Fibroblast of skin of right biceps (primary cell): ENCODE measurements at places on chromosomes 7 and 10.

DNA sequence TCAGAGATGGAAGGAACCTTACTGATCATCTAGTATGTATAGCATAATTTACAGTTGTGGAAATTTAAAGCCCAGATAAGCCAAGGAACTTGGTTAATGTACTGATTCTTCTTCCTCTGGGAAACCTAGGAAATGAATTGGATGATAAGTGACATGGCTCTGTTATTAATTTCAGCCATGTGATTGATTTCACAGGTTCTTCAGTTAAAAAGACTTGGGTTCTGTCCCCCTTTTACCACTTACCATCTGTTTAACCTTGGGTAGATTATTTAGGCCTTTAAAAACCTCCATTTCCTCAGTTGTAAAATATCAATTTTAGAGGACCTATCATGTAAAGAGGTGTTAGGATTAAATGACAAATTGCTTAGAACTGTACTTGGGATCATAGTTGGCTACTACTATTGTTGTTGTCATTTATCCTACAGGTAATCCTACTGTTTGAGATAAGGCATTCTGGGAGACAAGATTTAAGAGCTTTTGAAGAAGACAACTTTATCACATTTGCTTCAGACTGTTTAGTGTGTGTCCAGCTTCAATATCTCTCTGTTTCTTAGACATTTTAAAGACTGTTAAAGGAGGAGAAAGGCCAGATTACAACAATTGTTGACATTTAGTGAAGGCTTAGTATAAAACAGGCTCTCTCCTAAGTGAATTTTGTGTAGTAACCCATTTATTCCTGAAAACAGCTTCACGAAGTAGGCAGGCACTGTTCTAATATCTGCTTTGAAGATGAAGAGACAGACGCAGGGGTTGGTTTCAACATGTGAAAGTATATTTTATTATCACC lies 997.1 kb upstream of the C7orf33 start:
- DNase-seq = no peak

- peak; percentile 94 for DNase-seq
Observed at GRCh38 chr7:2104107-2104710, 128.5 kb downstream of the MAD1L1 start.

GRCh38 chr7:1536743-1537534 lies 6.4 kb downstream of the MAFK start:
- DNase-seq = peak; percentile 99

DNA sequence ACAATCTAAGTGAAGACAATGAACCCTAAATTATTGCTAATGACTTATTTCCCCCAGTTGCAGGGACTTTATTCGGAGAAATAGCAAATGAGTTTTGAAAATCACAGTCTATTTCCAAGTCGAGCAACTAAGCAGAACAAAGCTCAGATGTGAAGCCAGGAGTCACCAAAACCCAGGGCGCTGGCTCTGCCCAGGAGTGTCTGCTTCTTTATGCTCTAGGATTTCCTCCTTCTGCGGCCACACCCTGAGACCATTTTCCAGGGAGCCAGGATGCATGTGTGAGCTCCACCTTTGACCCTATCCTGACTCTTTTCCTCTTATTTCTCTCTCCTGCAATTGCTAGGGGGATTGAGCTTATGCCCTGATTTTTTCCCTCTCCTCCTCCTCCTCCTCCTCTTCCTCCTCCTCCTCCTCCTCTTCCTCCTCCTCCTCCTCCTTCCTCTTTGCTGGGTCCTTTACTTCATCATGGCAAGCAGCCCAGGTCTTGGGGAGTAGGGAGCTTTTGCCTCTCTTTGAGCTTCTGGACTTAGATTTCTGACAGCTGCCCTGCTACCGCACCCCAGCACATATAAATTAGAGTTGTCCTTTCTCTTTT lies 234.4 kb downstream of the ARL4A start:
- no peak for DNase-seq

DNA sequence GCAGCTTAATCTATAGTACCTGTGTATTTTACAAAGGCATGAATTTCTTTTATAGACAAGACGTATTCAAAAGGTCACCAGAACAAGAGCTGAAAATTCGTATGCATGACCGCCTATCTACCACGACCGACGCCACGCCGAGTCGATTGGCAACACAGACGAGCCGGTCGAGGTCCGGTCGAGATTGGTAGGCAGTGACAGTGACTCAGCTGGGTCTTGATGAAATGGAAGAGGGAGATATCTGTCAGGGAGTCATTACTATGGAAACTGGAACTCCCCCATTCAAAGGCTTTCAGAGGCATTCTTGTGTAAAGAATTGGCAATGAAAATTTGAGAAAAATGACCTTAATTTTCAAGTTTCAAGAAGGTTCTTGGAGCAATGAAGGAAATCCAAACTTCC lies 2.1 kb downstream of the ATP5MK start:
- DNase-seq = no peak

DNA sequence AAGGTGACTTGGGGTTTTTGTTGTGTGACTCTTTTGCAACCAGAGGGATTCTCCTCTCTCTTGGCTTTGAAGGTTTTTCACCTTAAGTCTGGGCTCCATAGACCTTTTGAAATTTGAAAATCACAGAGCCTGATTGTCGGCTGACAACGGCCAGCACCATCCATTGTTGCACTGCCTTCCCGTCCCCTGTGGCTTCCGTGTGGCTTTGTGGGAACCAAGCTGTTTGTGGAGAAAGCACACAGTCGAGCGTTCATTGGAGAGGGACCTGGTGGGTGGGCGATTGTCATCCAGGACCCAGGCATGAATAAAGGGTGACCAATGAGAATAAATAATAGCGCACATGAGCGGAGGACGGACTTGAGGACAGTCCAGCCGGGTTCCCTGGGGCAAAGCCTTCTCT lies 7.4 kb upstream of the RAMP3 start:
- DNase-seq = no peak

- no peak for DNase-seq
Observed at GRCh38 chr7:140519007-140519399, 39.7 kb upstream of the MKRN1 start.

DNA sequence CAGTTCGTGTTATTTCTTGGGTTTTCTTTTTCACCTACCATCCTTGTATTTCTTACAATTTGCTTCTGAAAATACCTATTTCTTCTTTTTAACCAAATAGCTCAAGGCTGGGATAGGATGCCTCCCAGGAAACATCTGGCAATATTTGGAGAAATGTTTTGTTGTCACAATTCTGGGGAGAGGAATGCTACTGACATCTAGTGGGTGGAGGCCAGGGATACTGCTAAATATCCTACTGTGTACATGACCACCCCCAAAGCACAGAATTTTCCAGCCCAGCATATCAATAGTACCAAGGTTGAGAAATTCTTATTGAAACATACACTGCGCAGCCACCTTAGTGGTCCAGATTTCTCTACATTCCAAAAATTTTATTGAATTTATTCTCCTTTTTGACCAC lies 55.5 kb downstream of the CNTNAP2 start:
- peak; percentile 2 for DNase-seq

GRCh38 chr10:52956461-52956860 lies 183.9 kb upstream of the MBL2 start:
- peak; percentile 40 for DNase-seq

GRCh38 chr10:35675846-35676245 lies 33.8 kb upstream of the FZD8 start:
- no peak for DNase-seq
